T-helper 1 cell treated with Interleukin-12 subunit alpha and Interleukin-12 subunit beta and Interleukin-4 antibody, amounts not matched to agents 30 ng/mL and 1 ng/mL, for 36 hours (primary cell): ENCODE measurements at places on chromosomes 13 and 19. TPM values are rescaled to one million over a fixed set of nuclear protein-coding genes. Genes with fewer than 3 reads are reported as not detected.

The NDUFA7 gene
- 45.6 and 46.6 TPM in 2 replicates for total RNA-seq

The ZNF878 gene
- total RNA-seq = 0.32 and 0.54 TPM in 2 replicates

The ATP4B gene
- total RNA-seq = not detected in 2 replicates

The MAST1 gene
- total RNA-seq = 0.49 and 1.1 TPM in 2 replicates

The ZNF585A gene
- 3.9 and 5.2 TPM in 2 replicates for total RNA-seq

The SIGLECL1 gene
- not detected in 2 replicates for total RNA-seq
